ENCODE measurements at places on chromosomes 16 and 17. TPM values are rescaled to one million over a fixed set of nuclear protein-coding genes. Genes with fewer than 3 reads are reported as not detected.

The CD300A gene
- total RNA-seq: not detected

The TOX3 gene
- not detected for total RNA-seq

The ASB16 gene
- total RNA-seq: not detected

The ITGAD gene
- total RNA-seq: not detected

The SMPD3 gene
- 0.10 TPM for total RNA-seq

The MYH2 gene
- not detected for total RNA-seq

The CCL13 gene
- total RNA-seq: not detected

The CACNA1H gene
- total RNA-seq: under 0.01 TPM
